ENCODE measurements at places on chromosomes 6 and 20. TPM values are rescaled to one million over a fixed set of nuclear protein-coding genes. Genes with fewer than 3 reads are reported as not detected.

Gene EFCAB8
- total RNA-seq = 0.25 TPM

Gene SLC29A1
- 24.8 TPM for total RNA-seq

Gene SLC17A1
- not detected for total RNA-seq

Gene TAGAP
- 53.2 TPM for total RNA-seq

Gene IMPG1
- not detected for total RNA-seq

Gene KIF25
- total RNA-seq = not detected

Gene STMND1
- not detected for total RNA-seq

Gene HLA-C
- 1,690 TPM for total RNA-seq

Gene PI16
- total RNA-seq = 8.5 TPM

Gene TSBP1
- total RNA-seq = not detected

Gene TIAM2
- 8.3 TPM for total RNA-seq

Gene PDE7B
- total RNA-seq = 0.68 TPM

Gene BPI
- total RNA-seq = not detected

Gene PRSS16
- total RNA-seq = 1.3 TPM

Gene SOX12
- 2.9 TPM for total RNA-seq

Gene C6orf118
- not detected for total RNA-seq

Gene PPP1R16B
- 113 TPM for total RNA-seq

Gene SNHG17
- total RNA-seq = 33.4 TPM

Gene TOMM6
- total RNA-seq = 130 TPM

Gene DZANK1
- 1.4 TPM for total RNA-seq

Gene SIRPB1
- 7.1 TPM for total RNA-seq

Gene CTAGE9
- not detected for total RNA-seq

Gene RNF182
- total RNA-seq = not detected

Gene PLTP
- 3.1 TPM for total RNA-seq

Gene SCRT2
- not detected for total RNA-seq

Gene BNIP5
- not detected for total RNA-seq

Gene GCNT2
- total RNA-seq = 3.1 TPM

Gene C6orf132
- total RNA-seq = 0.10 TPM

Gene TRIM38
- 32.6 TPM for total RNA-seq

Gene LCA5
- total RNA-seq = 0.15 TPM

Gene PI3
- total RNA-seq = not detected

Gene IFNGR1
- 28.9 TPM for total RNA-seq

Gene SLC24A3
- total RNA-seq = not detected

Gene HCRTR2
- not detected for total RNA-seq

Gene PTCRA
- not detected for total RNA-seq

Gene MUCL3
- total RNA-seq = not detected

Gene OPRM1
- not detected for total RNA-seq

Gene TNFRSF6B
- not detected for total RNA-seq

Gene NRSN1
- total RNA-seq = not detected

Gene PLCB4
- not detected for total RNA-seq

Gene SLC17A9
- total RNA-seq = 4.7 TPM

Gene CCM2L
- total RNA-seq = not detected

Gene WFDC12
- total RNA-seq = not detected

Gene DAAM2
- total RNA-seq = not detected

Gene CST5
- not detected for total RNA-seq

Gene SFTA2
- total RNA-seq = not detected

Gene PMEPA1
- 1.3 TPM for total RNA-seq

Gene FABP7
- total RNA-seq = not detected

Gene TBC1D7
- total RNA-seq = 19.1 TPM

Gene RIMS1
- not detected for total RNA-seq

Gene SGK2
- total RNA-seq = not detected

Gene OLIG3
- 0.45 TPM for total RNA-seq

Gene KCNK5
- 8.6 TPM for total RNA-seq

Gene VSTM2L
- not detected for total RNA-seq

Gene PCK1
- total RNA-seq = not detected

Gene FRMD1
- not detected for total RNA-seq

Gene TTLL9
- not detected for total RNA-seq

All from activated CD4-positive, alpha-beta memory T cell treated with anti-CD3 and anti-CD28 coated beads, Interleukin-2, amount 10 ng/mL, durations not matched to agents 7 days and 5 days (primary cell).